Vagina (tissue), 2 donors: ENCODE measurements at places on chromosomes 11 and 22.

DNA sequence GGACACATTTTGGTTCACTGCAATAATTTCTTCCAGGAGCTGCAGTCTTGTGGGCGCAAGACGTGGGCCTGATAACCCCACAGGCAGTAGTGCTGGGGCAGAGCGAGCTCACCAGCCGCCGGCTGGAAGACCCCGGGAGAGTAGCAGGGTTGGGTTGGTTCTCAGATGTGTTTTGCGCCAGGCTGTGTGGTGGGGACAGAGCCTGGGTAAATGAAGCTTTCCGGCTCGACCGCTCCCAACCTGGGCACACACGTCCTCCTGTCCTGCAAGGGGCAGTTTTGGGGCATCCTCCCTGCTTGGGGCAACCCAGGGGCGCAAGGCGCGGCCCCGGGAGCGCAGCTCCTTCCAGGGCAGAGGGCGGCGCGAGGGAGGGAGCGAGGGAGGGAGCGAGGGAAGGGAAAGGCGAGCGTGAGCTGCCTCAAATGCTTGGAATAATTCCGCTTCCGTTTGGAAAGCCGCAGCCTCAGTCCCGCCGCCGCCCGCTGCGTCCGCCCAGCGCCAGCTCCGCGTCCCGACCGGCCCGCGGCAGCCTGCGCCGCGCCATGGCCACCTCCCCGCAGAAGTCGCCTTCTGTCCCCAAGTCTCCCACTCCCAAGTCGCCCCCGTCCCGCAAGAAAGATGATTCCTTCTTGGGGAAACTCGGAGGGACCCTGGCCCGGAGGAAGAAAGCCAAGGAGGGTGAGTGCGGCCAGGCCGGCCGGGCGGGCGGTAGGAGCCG lies at the start of gene PARVA:
Gene PARVA, plus strand, starts transcription at position 466 of the 718 bp plus-strand sequence. Its CDS starts 77 bp downstream, at position 543.
- H3K4me3 ChIP-seq = peak within 1 kb of the TSS; percentile 60
- no peaks in the 10 kb centered on the region for H3K36me3 ChIP-seq
- no peaks in the 10 kb centered on the region for H3K27me3 ChIP-seq
- no peak for DNase-seq
- H3K27ac ChIP-seq = peak within 1 kb of the TSS; percentile 93

DNA sequence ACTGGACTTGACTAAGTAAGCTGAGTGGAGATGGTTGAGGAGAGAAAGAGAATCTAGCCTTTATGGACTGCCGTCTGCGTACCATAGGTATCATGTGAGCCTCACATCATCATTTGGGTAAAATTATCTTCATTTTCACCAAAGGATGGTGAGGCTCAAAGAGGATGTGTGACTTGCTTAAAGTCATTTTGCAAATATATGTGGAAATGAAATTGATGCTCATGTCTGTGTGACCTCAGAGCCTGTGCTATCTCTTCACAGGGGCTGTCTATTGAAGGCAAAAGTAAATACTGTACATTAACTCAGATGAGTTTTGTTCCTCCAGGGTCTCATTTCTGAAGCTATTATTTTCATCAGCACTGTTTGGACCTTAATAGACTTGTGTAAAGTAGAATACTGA lies 83.3 kb upstream of the ALKBH3 start:
- H3K4me3 ChIP-seq = no peak overlapping the region
- DNase-seq = no peak
- H3K27ac ChIP-seq = no peak overlapping the region
- no peaks in the 10 kb centered on the region for H3K27me3 ChIP-seq

DNA sequence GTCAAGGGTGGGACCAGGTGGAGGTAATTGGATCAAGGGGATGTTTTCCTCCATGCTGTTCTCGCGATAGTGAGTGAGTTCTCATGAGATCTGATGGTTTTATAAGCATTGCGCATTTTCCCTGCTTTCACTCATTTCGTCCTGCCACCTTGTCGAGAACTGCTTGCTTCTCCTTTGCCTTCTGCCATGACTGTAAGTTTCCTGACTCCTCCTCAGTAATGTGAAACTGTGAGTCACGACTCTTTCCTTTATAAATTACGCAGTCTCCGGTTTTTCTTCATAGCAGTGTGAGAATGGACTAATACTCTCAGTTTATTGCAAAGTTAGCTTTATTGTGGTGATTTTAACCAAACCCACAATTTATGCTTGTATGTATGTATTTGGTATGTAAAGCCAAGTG lies 878.5 kb upstream of the ANO3 start:
- no peaks in the 10 kb centered on the region for H3K4me1 ChIP-seq
- no peak overlapping the region for H3K27ac ChIP-seq
- no peak for DNase-seq
- H3K27me3 ChIP-seq = no peaks in the 10 kb centered on the region
- no peaks in the 10 kb centered on the region for H3K36me3 ChIP-seq
- no peak overlapping the region for H3K4me3 ChIP-seq

- no peak for DNase-seq
- no peaks in the 10 kb centered on the region for H3K36me3 ChIP-seq
- no peak overlapping the region for H3K27ac ChIP-seq
Measured at GRCh38 chr11:64120951-64121569, 44.9 kb downstream of the MACROD1 start.

- H3K36me3 ChIP-seq = no peaks in the 10 kb centered on the region
- no peak overlapping the region for H3K27ac ChIP-seq
- no peak overlapping the region for H3K4me3 ChIP-seq
- peaks cover 16% of the 10 kb centered on the region for H3K4me1 ChIP-seq
- H3K27me3 ChIP-seq = no peaks in the 10 kb centered on the region
Measured at GRCh38 chr11:35624316-35624715, 6.1 kb downstream of the FJX1 start.

- H3K27me3 ChIP-seq = no peaks in the 10 kb centered on the region
- no peaks in the 10 kb centered on the region for H3K4me1 ChIP-seq
- no peak overlapping the region for H3K4me3 ChIP-seq
- no peak for DNase-seq
- no peak overlapping the region for H3K27ac ChIP-seq
Measured at GRCh38 chr11:116866804-116867455, 29.5 kb upstream of the APOA1 start.

DNA sequence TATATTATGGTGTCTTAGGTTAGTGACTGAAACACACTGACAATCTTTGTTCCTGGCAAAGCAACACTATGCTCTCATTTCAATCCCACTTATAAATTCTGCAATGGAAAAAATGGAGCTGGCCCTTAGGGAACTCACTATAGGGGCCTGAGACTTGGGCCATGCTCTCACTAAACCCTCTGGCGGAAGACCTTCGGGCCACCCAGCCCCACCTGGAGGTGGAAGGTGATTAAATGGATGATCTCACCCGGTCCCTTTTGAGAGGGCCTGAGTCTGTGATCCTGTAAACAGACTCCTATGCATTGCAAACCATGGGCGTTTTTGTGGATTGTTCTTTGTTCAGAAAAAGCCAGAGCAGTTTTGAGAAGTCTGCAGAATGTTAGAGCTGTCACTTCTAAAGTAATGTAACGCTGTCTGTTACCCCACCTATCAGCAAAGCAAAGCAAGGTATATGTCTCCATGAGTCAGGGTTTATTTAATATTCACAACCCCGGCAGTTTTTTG lies 17.0 kb upstream of the CDON start:
- no peaks in the 10 kb centered on the region for H3K36me3 ChIP-seq
- H3K27ac ChIP-seq = no peak overlapping the region
- H3K4me1 ChIP-seq = peaks cover 21% of the 10 kb centered on the region
- DNase-seq = no peak
- no peaks in the 10 kb centered on the region for H3K27me3 ChIP-seq
- no peak overlapping the region for H3K4me3 ChIP-seq

- H3K27ac ChIP-seq = no peak overlapping the region
- peaks cover 5% of the 10 kb centered on the region for H3K36me3 ChIP-seq
- no peak for DNase-seq
- no peak overlapping the region for H3K4me3 ChIP-seq
- H3K27me3 ChIP-seq = no peaks in the 10 kb centered on the region
Measured at GRCh38 chr11:19890308-19890707, 177.7 kb downstream of the NAV2 start.

DNA sequence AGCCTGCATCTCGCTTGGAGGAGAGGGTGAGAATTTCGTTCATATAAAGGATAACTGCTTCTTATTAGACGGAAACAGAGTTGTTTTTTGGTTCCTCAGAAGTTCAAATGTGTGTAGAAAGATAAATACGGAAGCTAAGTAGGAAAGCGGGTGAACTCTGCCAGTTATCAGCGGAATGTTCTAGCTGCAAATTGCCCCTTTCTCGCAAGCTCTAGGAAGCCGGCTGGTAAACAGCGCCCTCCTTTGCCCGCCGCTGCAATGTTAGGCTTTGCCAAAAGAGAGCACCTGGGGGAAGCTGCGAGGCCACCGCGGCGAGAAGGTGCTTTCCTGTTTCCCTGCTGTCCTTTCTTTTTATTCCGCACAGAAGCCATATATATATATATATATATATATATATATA lies 67.0 kb downstream of the IGLL5 start:
- no peak overlapping the region for H3K4me3 ChIP-seq
- H3K27me3 ChIP-seq = no peaks in the 10 kb centered on the region
- H3K27ac ChIP-seq = no peak overlapping the region
- H3K36me3 ChIP-seq = no peaks in the 10 kb centered on the region
- DNase-seq = no peak

DNA sequence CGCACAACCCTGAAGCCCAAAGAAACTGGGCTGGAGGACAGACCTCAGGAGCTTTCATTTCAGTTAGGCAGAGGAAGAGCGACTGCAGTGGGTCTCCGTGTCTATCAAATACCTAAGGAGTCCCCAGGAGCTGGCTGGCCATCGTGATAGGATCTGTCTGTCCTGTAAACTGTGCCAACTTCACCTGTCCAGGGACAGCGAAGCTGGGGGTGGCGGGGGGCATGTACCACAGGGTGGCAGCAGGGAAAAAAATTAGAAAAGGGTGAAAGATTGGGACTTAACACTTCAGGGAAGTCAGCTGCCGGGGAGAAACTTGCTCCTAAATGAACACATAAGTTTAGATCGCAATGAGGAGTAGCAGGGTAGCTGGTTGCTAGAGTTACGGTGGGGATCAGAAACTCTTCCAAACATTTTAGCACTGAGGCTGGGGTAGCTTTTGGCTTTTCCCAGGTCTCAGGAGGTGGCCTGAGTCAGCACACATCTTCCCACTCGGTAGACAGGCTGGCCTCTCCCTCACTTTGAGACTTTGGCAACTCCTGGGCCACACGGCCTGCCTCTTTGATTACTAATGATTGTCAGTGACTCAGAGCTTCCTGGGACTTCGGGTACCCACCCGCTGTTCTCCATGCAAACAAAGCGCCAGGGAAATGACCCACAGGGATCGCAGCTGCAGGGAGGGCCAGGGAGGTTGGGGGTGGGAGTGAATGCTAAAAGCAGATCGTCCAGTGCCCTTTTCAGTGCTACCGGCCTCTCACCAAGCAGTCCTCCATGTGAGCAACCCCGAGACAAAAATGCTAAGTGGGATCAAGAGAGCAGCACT lies 2.9 kb upstream of the MTFP1 start:
- DNase-seq = peak; percentile 96
- peaks cover 42% of the 10 kb centered on the region for H3K4me1 ChIP-seq
- no peaks in the 10 kb centered on the region for H3K27me3 ChIP-seq
- H3K4me3 ChIP-seq = peak overlapping the region; percentile 56
- no peaks in the 10 kb centered on the region for H3K36me3 ChIP-seq

DNA sequence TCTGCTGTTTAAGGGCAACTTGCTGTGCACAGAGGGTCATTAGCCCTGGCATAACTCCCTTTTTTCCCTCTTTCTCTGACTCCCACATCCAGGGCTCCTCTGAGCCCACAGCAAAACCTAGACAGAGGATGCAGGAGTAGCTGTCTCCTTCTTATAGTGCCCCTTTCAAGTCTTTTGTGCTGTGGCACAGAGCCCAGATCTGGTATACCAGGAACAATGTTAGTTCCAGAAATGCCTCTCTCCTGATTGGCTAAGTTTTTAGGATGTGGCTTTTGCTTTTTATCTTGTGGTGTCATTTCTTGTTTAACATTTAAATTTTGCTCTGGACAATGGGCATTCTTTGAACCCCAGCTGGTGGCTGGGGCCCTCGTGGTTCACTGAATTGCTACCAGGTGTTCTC lies 25.6 kb upstream of the RRM1 start:
- H3K36me3 ChIP-seq = no peaks in the 10 kb centered on the region
- no peak overlapping the region for H3K4me3 ChIP-seq
- H3K27ac ChIP-seq = no peak overlapping the region
- peaks cover 36% of the 10 kb centered on the region for H3K4me1 ChIP-seq
